ENCODE measurements at places on chromosomes 7 and 10.

DNA sequence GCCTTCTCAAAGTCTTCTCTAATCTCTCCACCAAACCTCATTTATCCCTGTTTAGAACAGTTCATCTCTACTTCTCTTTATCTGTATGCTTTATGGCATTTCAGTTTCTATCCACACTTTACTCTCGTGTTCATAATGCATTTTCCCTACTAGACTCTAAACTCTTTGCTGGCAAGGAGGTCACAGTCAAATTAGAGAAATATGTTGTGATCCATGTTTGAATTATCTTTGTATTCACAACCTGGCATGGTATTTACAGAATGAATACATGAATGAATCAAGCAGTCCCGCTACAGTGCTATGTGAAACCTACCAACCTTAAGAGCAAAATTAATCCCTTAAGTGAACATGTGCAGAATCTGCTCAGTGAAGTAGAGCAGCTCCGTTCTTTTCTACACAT, 12.8 kb upstream of the YAE1 start:
- DNase-seq = no peak

- no peak for DNase-seq
These were observed 36.6 kb downstream of the CACNA2D1 start for GRCh38 chr7:82406937-82407336.

- no peak for DNase-seq
These were observed 88.2 kb downstream of the SFMBT2 start for GRCh38 chr10:7322623-7323022.

- DNase-seq = peak; percentile 41
These were observed 43.4 kb downstream of the PRF1 start for GRCh38 chr10:70558871-70559810.

DNA sequence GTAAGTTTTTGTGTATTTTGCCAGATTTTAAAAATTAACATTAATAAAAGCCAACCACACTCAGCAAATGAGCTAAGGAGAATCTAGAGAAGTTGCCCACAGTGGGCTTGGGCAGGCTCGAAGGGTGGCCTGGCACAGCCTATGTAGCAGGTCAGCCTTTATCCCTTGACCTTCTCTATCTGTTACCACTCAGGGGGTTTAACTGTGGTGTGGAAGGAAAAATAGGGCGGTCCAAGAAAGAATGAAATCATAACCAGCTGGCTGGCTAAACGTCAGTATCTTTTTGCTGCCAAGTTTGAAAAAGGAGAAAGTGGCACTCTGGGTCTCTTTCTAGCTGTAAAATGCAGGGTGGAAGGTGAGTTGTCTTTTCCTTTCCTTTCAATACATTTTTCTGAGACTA, 130.3 kb upstream of the ASAH2 start:
- DNase-seq = no peak

GRCh38 chr7:155824227-155824886, 12.1 kb upstream of the SHH start:
- DNase-seq = no peak
